Activated CD4-positive, alpha-beta T cell treated with anti-CD3 and anti-CD28 coated beads, Interleukin-2, amount 10 ng/mL, durations not matched to agents 24 days and 14 days (primary cell): ENCODE measurements at places on chromosomes 1 and 21. TPM values are rescaled to one million over a fixed set of nuclear protein-coding genes. Genes with fewer than 3 reads are reported as not detected.

Gene ASPM
- 29.1 TPM in 2 replicates for total RNA-seq

Gene PTP4A2
- 363 and 390 TPM in 2 replicates for total RNA-seq

- peaks cover 5% of the 10 kb centered on the region for H3K4me1 ChIP-seq
- H3K36me3 ChIP-seq: no peaks in the 10 kb centered on the region
- DNase-seq: no peak
- H3K27ac ChIP-seq: no peak overlapping the region
- H3K4me3 ChIP-seq: no peak overlapping the region
Observed at GRCh38 chr1:76833856-76834255, 33.4 kb upstream of the ST6GALNAC5 start.

DNA sequence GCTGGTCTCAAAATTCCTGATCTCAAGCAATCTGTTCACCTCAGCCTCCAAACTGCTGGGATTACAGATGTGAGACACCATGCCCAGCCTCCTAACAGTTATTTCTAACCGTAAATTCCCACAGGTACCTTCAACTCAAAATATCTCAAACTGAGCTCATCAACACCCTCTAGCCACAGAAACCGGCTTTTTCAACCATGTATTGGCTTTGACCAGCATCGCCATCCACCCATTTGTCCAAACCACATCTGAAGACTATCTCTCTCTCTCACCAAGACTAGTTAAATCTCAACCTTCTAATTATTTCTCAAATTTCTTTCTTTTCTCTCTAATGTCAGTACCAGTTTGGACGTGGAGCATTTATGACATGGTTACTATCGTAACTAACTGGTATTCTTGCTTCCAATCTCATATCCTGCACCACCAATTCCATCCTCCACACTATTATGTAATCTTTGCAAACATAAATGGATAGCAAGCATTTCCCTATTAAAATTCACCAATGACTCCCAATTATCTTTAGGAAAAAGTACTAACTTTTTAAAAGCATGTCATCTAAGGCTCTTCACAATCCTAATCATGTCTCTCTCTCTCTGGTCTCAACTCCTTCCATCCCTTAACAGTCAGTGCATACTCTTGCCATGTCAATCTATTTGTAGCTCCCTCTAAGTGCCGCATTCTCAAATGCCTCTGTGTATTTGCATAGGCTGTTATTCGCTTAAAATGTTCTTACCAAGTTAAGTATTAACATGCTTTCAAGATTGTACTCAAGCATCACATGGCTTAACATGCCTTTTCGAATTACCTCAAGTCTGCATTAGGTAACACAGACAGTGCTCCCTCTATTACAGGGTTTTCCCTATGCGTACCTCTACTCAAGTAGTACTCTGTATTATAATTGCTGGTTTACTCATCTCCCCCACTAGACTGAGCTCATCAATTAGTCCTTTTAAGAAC lies 18.1 kb downstream of the RSBN1 start:
- no peak overlapping the region for H3K4me3 ChIP-seq
- peaks cover 34% of the 10 kb centered on the region for H3K4me1 ChIP-seq
- H3K27me3 ChIP-seq: no peaks in the 10 kb centered on the region
- peaks cover 65% of the 10 kb centered on the region for H3K36me3 ChIP-seq
- DNase-seq: no peak
- H3K27ac ChIP-seq: no peak overlapping the region

Gene GLIS1
- not detected in 2 replicates for total RNA-seq

Gene SYDE2
- 1.2 and 1.4 TPM in 2 replicates for total RNA-seq

DNA sequence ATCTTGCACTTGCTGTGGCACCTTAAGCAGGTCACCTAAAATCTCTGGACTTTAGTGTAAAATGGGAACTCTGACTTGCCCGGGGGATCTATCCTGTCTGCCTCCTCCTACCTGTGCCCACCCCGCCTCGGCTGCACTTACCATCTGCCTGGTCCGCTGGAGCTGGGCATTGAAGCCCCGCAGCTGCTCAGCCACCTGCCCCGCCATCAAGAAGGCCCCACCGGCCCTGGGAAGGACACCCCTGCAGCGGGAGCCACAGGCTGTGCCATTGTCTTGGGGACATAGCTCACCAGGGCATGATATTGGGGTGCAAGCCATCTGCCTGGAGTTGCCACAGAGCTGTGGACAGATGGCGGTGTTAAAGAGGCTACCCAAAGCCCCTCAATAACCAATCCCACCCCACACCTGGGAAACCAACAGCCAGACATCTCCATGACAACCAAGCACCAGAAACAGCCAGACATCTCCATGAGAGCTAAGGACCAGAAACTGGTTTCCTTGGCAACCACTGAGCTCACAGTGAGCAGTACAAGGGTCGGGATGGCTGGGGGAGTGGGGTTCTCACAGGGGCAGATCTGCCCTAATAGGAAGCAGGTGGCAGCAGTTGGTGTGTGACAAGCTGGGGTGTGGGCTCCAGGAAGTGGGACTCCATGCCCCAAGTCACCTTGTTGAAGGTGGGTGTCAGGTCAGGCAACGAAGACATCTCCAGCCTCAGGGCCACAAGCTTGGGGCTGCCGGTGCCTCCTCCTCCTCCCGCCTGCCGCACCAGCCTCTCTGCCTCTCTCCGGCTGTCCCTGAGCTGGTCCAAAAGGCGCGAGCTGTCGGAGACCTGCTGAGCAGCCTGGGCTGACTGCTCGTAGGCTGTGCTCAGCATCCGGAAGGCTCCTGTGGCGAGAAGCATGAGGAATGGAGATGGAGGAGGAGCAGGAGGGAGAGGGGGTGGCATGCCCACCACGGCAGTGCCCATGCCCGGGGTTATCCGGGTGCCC lies 29.1 kb downstream of the LAMB3 start:
- no peak for DNase-seq
- H3K27ac ChIP-seq: no peak overlapping the region
- no peaks in the 10 kb centered on the region for H3K27me3 ChIP-seq
- peaks cover 3% of the 10 kb centered on the region for H3K4me1 ChIP-seq
- no peak overlapping the region for H3K4me3 ChIP-seq
- H3K36me3 ChIP-seq: peaks cover 3% of the 10 kb centered on the region

GRCh38 chr1:12370333-12370975 lies 140.6 kb downstream of the VPS13D start:
- no peak for DNase-seq
- H3K27ac ChIP-seq: no peak overlapping the region
- H3K4me3 ChIP-seq: no peak overlapping the region
- H3K36me3 ChIP-seq: peaks cover 42% of the 10 kb centered on the region
- no peaks in the 10 kb centered on the region for H3K27me3 ChIP-seq
- peaks cover 7% of the 10 kb centered on the region for H3K4me1 ChIP-seq

- H3K4me1 ChIP-seq: no peaks in the 10 kb centered on the region
- no peak overlapping the region for H3K27ac ChIP-seq
- H3K4me3 ChIP-seq: no peak overlapping the region
- no peaks in the 10 kb centered on the region for H3K36me3 ChIP-seq
Observed at GRCh38 chr1:85125891-85126290, 74.9 kb downstream of the SYDE2 start.

Gene TMEM59
- 99.3 and 127 TPM in 2 replicates for total RNA-seq

GRCh38 chr1:40625476-40626382 lies 39.8 kb downstream of the RIMS3 start:
- H3K27ac ChIP-seq: no peak overlapping the region
- H3K4me1 ChIP-seq: peaks cover 16% of the 10 kb centered on the region
- no peaks in the 10 kb centered on the region for H3K36me3 ChIP-seq
- no peak for DNase-seq

- no peaks in the 10 kb centered on the region for H3K36me3 ChIP-seq
- H3K27ac ChIP-seq: no peak overlapping the region
- H3K4me1 ChIP-seq: no peaks in the 10 kb centered on the region
- peaks cover 11% of the 10 kb centered on the region for H3K27me3 ChIP-seq
Observed at GRCh38 chr21:39080366-39080765, 102.9 kb downstream of the PSMG1 start.

Gene TRIM67
- total RNA-seq: not detected in 2 replicates

GRCh38 chr1:183185941-183186490 lies at the start of gene LAMC2:
Gene LAMC2 (plus strand): TSS chr1:183186264. CDS start chr1:183186353, 89 bp downstream.
- peak; percentile 63 for DNase-seq
- no peak within 1 kb of the TSS for H3K27ac ChIP-seq
- peak within 1 kb of the TSS; percentile 48 for H3K4me3 ChIP-seq
- H3K36me3 ChIP-seq: no peaks in the 10 kb centered on the region
- peaks cover 33% of the 10 kb centered on the region for H3K27me3 ChIP-seq
- peaks cover under 1% of the 10 kb centered on the region for H3K4me1 ChIP-seq

Gene LRRC3
- total RNA-seq: 2.3 and 2.4 TPM in 2 replicates

Gene VTCN1
- not detected in 2 replicates for total RNA-seq

Gene LRRIQ3
- 0.17 and 0.35 TPM in 2 replicates for total RNA-seq

DNA sequence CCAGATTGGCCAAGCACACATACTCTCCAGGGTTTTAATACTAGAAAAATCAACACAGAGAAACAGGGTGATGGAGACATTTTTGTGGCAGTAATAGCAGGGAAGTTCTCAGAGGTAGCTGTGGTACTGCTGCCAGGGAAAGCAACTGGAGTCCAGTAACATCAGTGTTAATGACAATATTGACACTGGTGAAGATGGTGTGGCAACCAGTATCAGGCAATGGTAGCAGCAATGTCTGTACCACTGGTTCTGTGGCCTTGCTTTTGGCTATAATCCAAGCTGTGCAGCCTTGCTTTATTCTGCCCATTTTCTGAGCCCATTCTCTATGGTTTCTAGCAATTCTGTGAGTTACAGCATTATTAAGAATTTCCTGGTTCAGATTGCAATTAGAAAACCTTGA lies 1.6 kb upstream of the SNX7 start:
- H3K4me1 ChIP-seq: peaks cover 6% of the 10 kb centered on the region
- no peak for DNase-seq
- H3K36me3 ChIP-seq: no peaks in the 10 kb centered on the region
- no peak overlapping the region for H3K27ac ChIP-seq
- H3K4me3 ChIP-seq: no peak overlapping the region

Gene CA6
- total RNA-seq: 1.0 and 1.3 TPM in 2 replicates

- no peak for DNase-seq
- peaks cover 8% of the 10 kb centered on the region for H3K27me3 ChIP-seq
- H3K27ac ChIP-seq: no peak overlapping the region
- no peak overlapping the region for H3K4me3 ChIP-seq
- H3K36me3 ChIP-seq: no peaks in the 10 kb centered on the region
Observed at GRCh38 chr1:18602533-18603211, 28.0 kb upstream of the PAX7 start.

DNA sequence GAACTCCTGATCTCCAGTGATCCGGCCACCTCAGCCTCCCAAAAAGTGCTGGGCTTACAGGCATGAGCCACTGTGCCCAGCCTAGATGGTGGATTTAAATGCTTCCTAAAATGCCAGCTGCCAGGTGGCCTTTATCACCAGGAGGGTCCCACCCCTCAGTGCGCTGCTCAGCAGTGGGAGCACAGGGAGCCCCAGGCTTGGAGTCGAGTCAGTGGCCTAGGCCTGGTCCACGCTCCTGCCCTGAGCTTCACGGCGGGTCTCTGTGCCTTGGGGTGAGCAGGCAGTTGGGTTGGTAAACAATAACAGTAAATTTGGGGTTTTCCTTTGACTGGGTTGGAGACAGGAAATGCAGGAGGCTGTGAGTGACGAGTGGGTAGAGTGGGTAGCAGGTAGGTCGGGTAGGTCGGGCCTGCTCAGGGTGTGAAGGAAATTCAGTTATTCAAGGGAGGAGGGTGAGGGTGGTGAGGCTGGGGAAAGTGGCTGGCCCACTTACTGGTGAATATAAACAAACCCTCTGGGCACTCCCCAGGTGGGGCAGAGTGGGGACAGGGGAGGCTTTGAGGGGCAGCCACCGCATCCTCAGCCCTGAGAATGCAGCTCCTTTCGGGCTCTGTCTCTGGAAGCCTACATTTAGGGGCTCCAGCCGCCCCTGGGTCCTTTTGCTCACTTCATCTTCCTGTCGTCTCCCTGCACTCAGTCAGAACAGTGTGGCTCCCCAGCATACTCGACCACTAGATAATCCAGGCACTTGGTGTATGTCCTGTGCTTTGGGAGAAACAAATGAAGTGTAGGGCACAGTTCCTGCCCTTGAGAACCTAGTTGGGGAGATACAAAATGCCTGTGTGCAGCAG lies 33.5 kb upstream of the IL19 start:
- peak overlapping the region; percentile 12 for H3K27ac ChIP-seq
- peak overlapping the region; percentile 7 for H3K4me3 ChIP-seq
- peak; percentile 80 for DNase-seq
- peaks cover 52% of the 10 kb centered on the region for H3K36me3 ChIP-seq

GRCh38 chr1:96187020-96187419 lies 534.6 kb upstream of the PTBP2 start:
- H3K27ac ChIP-seq: no peak overlapping the region
- no peaks in the 10 kb centered on the region for H3K4me1 ChIP-seq
- H3K27me3 ChIP-seq: no peaks in the 10 kb centered on the region
- no peak for DNase-seq

Gene PRKACB
- 19.1 and 19.3 TPM in 2 replicates for total RNA-seq

Gene ZBTB8B
- not detected in 2 replicates for total RNA-seq

Gene ZFP69
- 3.1 and 3.9 TPM in 2 replicates for total RNA-seq

DNA sequence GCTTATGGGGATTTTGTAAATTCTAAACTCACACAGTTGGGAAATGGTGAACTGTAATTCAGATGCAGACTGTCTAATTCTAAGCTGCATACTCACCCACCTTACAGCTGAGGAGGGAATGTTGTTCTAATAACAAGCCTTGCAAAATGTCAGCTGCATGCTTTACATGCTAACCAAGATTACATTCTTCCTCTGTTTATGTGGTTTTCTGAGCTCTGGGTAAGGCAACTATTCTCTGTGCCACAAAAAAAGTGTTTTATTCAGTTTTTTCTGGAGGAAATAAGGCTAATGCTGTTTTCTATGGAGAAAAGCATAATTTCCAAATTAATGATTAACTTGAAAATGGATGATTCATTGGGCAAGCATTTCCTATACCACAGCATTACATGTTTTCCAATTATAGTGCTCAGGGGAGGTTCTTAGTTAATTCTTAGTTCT lies 64.9 kb downstream of the RGS13 start:
- H3K27ac ChIP-seq: no peak overlapping the region
- no peak for DNase-seq
- no peaks in the 10 kb centered on the region for H3K27me3 ChIP-seq
- H3K4me1 ChIP-seq: no peaks in the 10 kb centered on the region
- no peak overlapping the region for H3K4me3 ChIP-seq

DNA sequence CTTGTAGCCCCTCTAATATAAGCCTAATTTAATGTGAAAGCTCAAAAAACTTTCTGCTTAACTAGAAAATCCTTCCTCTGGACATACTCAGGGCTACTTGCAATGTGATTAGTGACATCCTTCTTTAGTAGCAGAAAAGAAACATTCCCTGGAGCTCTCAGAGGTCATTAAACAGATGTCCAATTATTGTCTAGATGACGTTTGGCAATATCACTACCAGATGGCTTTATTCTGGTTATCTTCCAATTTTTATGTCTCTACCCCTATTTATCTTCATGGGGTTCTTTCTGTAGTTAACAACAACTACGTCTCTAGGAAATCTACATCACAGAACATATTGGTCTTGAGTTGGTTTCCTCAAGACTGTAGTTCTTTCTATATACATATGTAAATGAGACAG lies 44.2 kb downstream of the CTH start:
- peaks cover 7% of the 10 kb centered on the region for H3K27me3 ChIP-seq
- H3K36me3 ChIP-seq: no peaks in the 10 kb centered on the region
- DNase-seq: no peak
- no peak overlapping the region for H3K27ac ChIP-seq
